ENCODE measurements at places on chromosomes 5 and 9.

GRCh38 chr5:65734921-65735320 lies 12.9 kb downstream of the NLN start:
- DNase-seq: no peak

DNA sequence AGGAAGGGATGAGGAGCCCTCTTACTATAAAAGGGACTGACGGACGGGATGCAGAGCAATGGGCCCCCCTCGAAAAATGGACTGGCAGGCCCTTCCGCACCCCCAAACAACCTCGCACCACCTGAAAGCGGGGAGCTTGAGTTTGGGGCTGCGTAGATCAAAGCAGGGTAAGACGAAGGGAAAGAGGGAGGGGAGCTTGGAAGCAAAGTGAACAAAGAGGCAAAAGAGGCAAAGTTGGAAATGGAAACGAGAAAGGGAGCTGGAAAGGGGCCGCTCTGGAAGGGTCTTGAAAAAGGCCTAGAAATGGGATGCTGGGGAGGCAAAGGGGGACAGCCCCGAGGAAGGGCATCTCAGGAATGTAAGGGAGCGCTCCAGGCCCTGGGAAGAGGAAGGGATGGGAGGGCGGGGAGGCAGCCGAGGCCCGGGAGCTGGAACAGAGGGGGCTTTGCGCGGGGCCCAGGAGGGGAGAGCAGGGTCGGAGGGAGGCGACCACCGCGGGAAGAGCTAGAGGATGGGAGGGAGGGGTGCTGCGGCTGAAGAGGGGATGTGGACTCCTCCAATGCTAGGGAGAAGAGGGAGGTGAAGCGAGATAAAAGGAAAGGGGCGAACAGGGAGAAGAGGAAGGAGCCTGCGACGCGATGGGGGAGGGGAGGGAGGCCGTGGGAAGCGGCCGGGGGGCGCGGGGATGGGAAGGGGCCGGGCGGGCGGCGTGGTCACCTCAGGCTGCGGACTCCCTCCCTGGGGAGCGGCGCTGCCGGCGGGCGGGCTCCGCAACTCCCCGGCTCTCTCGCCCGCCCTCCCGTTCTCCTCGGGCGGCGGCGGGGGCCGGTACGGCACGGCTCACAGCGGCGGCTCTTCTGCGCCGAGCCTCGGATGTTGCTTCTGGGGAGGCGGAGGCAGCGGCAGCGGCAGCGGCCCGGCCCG lies 577 bp downstream of the RNF145 start:
- peak; percentile 7 for DNase-seq

- no peak for DNase-seq
Observed at GRCh38 chr5:124713595-124713994, 32.8 kb downstream of the ZNF608 start.

- DNase-seq: no peak
Observed at GRCh38 chr9:21519855-21520434, 37.8 kb upstream of the IFNE start.

- DNase-seq: no peak
Observed at GRCh38 chr5:162603443-162604070, 536.0 kb downstream of the GABRG2 start.

DNA sequence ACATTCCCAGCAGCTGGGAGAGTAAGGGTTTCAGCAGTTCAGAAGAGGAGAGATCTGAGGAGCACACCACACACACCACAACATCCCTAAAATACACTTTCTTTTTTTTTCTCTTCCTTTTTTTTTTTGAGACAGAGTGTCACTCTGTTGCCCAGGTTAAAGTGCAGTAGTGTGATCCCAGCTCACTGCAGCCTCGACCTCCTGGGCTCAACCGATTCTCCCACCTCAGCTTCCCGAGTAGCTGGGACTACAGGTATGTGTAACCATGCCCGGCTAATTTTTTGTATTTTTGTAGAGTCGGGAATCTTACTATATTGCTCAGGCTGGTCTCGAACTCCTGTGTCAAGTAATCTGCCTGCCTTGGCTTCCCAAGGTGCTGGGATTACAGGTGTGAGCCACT lies 9.7 kb upstream of the UBAP1 start:
- DNase-seq: no peak

DNA sequence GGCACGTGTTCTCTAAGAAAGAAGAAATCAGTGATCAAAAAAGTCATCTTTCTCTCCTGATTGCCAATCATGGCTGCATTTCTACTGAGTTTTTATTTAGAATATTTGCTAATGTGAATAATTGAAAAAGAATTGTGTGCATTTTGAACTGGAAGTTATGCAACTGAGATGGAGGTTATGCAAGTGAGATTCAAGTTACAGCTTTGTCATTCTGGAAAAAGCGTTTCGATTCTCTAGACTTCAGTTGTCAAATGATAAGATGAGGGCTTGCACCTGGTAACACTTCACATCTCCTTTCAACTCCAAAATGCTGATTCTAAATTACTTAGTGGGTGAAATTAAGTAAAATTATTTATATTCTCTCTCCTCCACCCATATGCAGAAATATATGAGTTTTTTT lies 36.4 kb downstream of the C6 start:
- no peak for DNase-seq

DNA sequence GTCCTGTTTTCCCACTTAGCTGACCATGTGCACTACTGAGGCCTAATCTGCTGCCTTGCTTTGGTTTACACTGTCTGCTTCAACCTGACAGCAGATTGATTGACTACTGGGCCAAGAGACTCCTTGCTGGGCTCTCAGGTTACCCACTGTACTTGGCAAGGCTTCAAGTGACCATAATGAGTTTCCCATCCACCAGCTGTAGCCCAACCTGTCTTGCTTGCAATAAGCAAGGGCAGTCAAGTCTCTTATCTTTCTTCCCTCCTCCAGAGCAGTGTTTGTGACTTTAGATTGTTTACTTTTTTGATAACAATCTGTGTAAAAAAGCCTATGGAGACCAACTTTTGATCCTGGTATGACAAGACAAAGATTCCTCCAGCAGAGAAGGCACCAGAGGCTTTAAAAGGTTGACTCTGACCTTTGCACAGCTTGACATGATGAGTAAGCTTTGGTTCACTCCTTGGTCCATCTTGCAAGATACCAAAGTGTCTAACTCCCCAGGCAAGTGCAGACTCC lies 912.3 kb upstream of the SEMA6A start:
- DNase-seq: no peak

DNA sequence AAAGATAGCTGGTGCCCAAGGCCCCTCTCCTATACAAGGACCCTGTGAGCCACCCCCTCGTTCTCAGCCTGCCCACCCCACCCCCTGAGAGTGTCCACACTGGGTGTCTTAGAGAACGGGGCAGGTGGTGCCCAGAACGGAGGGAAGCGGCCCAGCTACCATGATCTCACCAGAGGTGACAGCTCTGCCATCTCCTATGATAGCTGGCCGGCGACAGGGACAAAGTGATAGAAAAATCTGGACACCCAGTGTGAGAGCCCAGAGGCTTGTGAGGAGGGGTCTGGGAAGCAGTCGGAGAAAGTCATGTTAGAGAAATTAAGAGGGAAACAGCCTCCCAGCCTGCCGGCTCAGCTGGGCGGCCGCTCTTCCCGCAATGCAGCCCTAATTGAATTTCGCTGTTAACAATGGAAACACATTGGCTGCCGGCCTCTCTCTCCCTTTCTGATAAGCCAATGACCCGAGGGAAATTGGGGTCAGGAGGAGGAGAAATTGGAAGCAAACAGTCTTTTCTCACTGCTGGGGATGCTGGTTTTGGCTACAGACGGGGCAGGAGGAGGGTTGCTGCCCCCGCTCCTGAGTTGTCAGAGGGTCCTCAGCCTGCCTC lies 32.3 kb downstream of the HK3 start:
- DNase-seq: no peak

DNA sequence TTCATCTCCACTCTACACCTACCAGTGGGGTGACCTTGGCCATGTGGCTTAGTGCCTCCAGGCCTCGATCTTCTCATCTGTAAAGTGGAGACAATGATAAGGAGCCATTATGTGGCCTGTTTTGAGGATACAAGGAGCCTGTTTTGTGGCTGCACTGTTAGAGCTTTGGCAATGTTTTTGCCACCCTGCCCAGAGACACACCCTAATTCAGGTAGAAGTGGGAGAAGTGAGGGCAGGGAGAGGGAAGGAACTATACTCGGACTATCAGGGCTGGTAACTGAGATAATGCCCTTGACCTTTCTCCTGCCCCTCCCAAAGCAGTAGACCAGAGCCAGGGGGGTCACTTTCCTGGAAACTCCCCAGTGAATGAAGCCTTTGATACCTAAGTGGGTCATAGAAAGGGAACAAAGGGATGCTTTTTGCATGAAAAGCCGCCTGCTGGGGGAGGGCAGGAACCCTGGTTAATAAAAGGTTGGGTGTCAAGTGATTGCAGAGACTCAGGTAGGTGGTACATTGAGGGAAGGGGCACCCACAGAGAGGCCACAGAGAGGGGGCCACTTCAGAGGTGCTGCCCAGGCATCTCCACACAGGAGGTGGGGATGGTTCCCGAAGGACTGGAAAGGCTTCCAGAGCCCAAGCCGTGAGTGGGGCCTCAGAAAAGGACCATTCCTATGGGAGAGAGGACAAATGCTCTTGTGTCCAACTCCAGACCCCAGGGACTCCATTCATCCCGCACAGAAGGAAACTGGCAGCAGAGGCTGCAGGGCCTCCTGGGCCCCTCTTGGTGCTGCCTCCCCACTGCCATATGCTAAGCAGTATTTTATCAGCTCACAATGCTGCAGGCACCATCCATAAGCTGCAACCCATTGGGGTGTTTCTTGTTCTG lies 42.3 kb upstream of the VDAC1 start:
- DNase-seq: no peak

GRCh38 chr5:138654281-138654867 lies 79.2 kb upstream of the HSPA9 start:
- DNase-seq: peak; percentile 77

DNA sequence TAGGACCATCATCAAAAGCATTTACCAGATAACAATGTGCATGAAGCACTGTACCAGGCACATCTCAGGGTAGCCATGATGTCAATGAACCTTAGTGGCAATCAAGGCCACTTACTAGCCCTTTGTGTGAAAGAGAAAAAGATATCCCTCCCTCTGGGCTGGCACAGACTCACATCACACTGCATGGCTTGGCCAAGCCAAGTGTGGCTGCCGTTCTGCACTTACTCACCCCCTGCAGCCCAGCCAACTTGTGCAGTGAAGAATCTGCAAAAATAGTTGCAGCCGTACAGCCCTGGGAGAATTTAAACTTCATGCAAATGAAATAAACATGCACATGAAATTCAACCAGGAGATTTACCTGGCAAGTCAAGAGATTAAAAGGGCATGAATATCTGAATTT lies 333.5 kb downstream of the DEPDC1B start:
- DNase-seq: no peak

DNA sequence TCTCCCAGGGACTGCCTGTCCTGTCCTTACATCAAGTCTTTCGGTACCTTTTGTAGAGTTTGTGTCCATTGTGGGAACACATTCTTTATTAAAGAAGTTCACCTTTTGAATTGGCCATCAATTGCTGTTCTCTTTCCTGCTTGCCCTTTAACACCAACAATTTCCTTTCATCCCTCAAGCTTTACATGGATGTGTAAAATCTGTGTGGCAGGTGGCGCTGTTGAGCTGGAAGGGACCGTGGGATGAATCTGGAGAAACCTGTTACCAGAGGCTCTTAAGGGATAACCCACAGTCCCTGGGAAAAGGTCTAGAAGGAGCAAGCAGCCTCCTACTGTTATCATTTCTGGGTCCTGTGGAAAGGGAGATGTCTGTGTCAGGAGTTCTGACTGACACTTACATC lies 7.9 kb upstream of the ZFP62 start:
- peak; percentile 69 for DNase-seq

- no peak for DNase-seq
Observed at GRCh38 chr9:137229903-137230704, 597 bp upstream of the SLC34A3 start.

GRCh38 chr9:120608421-120608820 lies 28.5 kb upstream of the CDK5RAP2 start:
- DNase-seq: no peak

- DNase-seq: no peak
Observed at GRCh38 chr5:71529682-71530081, 57.5 kb upstream of the MCCC2 start.

- no peak for DNase-seq
Observed at GRCh38 chr5:36502608-36503007, 103.8 kb upstream of the SLC1A3 start.

DNA sequence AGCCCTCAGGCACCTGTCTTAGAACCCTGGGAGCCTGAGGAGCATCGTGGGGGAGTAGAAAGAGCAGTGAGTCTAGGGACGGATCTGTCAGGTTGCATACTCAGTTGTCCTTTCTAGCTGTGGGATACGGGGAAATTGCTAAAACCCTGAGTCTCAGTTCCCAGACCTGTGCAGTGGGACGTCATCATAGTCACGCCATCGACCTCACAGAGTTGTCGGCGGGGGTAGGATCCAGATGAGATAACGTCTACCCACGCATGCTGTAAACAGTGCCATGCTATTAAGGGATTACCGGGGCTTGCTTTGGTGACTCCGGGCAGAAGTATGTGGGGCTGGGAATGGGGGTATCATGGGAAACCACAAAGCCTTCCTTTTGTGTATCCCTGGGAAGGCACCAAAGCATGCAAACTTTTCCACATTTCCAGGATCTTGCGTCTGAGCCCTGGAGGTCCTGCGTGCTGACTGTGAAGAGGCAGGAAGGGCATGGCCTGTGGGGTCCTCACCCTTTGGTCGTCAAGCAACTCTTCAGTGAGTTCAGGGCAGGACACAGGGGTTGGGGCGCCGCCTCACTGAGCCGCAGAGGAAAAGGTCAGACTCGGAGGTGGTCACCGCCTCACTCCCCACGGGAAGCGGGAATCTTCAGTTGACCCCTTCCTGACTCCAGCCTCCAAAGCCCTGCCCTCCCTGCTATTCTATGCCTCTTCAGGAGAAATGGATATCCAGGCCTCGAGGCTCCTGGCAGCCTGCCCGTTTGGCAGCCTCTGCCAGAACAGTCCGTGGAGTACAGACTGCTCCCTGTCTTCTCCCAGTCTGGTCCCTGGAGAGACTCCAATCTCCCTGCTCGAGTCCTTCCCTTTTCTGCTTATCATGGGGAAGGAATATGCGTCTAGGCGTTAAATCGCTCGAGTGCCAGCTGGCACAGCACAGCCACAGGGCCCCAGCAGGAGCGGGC lies 186.8 kb upstream of the KLF9 start:
- no peak for DNase-seq

DNA sequence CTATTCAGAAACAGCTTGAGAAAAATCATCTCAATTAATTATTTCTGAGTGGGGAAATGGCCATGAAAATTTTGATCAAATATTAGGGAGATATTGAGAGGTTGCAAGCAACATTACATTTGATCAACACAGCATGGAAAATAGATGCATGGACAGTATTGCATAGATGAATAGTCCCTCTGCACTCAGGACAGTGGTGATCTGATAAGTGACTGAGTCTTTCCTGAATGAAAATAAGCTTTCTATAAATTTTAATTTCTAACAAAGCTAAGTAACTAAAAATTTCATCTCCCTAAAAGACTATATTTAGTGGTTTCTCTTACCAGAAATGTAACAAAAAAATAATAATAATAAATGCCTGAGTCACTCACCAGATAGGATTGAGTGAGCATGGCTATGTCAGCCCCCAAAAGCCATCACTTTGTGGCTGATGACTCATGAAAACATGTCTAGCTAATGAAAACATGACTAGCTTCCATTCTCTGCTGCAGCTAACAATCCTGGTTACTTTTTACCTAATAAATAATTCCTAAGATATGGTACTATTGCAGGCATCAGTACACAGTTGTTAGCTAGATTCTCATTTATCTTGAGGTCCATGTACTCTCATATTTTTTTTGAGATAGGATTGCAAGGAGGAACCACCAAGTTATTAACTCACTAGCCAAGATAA lies 1294.8 kb upstream of the ACO1 start:
- no peak for DNase-seq
